ENCODE measurements at places on chromosomes 2 and 18.

- no peak for DNase-seq
Observed at GRCh38 chr2:12705742-12706141, 11.0 kb upstream of the TRIB2 start.

DNA sequence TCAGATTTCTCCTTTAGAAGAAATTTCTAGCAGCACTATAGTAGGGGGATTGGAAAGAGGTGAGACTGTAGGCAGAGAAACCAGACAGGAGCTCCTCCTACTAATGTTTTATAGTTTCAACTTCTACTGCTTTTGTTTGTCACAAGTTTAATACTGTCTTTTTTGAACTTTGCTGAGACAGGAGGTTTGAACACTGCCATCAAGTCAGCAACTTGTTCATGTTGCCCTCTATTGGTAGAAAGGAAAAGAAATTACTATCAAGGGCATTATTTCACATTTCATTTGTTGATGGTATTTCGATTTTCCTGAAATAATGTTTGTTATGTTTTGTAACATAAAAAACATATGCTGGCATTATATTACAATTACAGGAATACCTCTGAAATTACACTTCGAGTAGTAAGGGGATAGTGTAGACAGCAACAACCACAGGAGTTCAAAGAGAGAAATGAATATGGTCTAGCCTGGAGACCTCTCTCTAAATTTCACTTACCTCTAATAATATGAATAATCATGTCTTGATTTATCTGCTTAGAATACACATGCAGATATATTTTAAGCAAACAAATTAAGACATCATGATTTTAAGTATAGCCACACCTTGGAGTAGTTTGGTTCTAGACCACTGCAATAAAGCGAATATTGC, 12.4 kb upstream of the CCDC88A start:
- DNase-seq: peak; percentile 24

DNA sequence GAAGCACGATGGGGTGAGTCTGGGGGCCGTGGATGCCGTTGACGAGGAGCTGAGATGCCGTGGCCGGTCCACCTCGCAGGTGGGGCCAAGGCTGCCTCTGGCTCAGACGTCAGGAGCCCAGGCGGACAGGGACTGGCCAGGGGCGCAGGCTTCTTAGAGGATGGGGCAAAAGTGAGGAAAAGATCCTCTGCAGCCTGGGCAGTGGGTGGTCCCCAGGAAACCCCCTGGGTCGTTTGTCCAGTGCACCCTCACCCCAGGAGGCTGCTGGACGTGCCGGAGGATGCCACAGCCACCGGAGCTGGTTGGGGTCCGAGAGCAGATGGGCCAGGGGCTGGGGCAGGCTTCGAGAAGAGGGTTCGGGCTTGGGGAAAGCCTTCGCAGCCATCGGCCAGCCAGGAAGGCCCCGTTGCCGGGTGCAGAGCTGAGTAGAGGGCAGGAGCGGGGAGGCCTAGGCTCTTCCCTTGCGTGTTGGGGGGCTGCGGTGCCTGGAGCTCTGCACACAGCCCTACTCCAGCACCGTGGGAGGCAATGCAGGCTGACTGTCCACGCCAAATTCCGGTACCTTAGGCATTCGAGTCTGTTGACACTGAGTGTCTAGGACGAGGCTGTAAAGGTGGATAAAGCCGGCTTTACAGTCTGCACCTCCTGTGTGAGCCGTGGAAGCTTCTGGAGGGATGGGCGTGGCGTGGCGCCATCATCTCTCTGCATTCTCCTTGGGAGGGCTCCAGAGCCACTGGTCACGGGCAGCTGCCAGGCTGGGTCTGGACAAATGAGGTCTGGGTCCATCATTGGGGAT, 18.8 kb downstream of the GPC1 start:
- DNase-seq: no peak

- DNase-seq: no peak
Observed at GRCh38 chr2:22377268-22377667, 1007.7 kb upstream of the KLHL29 start.
